ENCODE measurements at places on chromosomes 4 and X.

- no peak for DNase-seq
Observed at GRCh38 chr4:180827232-180828009, 1415.8 kb upstream of the TENM3 start.

- DNase-seq = peak; percentile 44
Observed at GRCh38 chrX:136909119-136909705, 28.7 kb upstream of the RBMX start.

GRCh38 chrX:129695937-129696336, 41.2 kb upstream of the APLN start:
- no peak for DNase-seq

DNA sequence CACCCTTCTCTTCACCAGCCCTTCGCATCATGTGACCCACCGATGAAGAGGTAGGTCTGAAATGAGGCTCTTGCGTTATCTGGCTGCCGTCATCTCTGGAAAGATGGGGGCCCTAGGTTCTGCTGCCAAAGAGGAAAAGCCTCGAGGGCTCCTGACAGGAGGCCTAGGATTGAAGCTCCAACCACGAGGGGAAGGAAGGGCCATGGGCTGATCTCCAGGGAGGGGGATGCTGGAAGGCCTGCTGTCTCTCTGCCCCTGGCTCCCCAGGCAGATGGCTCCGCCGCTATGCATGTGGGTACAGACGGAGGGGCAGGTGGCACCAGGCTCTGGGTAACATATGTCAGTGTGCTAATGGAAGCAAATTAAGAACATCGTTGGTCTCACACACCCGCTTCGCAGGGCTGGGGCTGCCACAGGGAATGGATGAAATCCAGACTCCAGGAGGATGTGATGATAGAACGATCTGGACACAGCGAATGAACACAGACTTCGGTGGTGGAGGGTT, 44.9 kb downstream of the AFAP1 start:
- DNase-seq = no peak

- no peak for DNase-seq
Observed at GRCh38 chrX:103518571-103518970, 718 bp downstream of the RAB40A start.

GRCh38 chrX:50893047-50893446, 17.5 kb upstream of the BMP15 start:
- no peak for DNase-seq

- DNase-seq = no peak
Observed at GRCh38 chr4:186249785-186250754, 15.9 kb upstream of the F11 start.

GRCh38 chrX:76971393-76972376, 475.5 kb upstream of the FGF16 start:
- no peak for DNase-seq

DNA sequence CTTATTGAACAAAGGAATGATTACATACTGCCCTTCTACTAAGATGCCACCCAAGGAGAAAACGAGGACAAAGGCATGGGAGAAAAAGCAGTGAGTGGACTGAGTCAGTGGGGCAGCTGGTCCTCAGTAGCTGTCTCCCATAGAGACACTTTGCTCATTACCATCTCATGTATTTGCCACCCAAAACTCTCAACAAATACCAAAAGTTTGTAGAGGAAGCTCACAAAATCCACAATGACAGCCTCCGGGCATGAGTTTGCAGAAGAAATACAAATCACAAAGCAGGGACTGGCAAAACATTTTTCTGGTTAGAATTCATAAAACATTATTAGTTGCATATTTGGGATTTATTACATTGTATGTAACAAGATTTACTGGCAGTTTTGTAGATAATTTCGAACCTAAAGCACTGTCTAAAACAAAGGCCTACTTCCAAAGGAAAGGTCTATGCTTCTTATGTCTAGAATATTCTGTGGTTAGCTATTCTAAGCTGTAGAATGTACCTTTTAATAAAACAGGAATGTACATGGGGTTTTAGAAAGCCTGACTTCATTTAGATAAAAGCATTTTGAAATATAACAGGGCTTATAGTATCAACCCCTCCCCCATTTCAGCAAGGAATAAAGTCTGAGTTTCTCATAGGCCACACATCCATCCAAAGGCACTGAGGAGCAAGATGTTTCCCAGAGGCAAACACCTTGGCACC, 17.7 kb downstream of the PCDH18 start:
- no peak for DNase-seq

GRCh38 chrX:71815121-71815905, 52.2 kb downstream of the CXorf49B start:
- DNase-seq = no peak

DNA sequence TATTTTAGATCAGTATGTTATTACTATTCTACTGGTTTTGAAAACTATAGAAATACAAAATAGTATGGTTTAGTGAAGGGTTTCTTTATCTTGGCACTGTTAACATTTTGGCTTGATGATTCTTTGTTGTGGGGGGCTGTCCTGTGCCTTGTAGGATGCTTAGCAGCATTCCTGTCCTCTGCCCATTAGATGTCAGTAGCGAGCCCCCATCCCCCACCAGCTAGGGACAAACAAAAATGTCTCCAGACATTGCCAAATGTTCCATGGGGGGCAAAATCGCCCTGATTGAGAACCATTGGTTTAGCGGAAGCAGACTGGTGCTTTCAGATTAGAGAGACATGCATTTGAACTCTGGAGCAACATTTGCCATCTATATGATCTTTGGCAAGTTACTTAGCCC, 23.3 kb downstream of the SPARCL1 start:
- DNase-seq = no peak

DNA sequence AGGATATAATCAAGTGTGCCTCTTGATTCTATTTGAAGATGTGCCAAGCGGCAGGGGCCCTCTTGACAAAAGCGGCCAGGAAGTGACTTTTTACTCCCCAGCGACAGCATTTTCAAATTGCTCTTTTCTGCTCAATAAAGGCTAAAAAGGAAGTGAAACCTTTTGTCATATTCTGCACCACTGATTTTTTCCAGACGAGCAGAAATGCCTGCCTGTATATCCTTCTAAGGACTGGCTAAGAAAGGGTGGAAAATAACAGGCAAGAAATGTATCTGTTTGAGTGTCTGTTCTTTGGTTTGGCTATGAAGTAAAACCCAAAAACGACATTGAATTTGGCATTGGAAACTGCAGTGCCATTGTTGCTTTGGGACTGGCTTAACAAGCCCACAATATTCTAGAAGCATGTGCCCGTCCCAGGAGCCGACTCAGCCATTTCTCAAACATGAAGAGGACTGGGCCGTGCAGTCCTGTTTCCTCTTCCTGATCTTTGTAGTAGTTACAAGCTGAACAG, 25.4 kb downstream of the TMSB4X start:
- DNase-seq = no peak

- no peak for DNase-seq
Observed at GRCh38 chr4:16489226-16489625, 263.0 kb upstream of the TAPT1 start.

- DNase-seq = no peak
Observed at GRCh38 chrX:31497086-31497485, 425.2 kb upstream of the FTHL17 start.

DNA sequence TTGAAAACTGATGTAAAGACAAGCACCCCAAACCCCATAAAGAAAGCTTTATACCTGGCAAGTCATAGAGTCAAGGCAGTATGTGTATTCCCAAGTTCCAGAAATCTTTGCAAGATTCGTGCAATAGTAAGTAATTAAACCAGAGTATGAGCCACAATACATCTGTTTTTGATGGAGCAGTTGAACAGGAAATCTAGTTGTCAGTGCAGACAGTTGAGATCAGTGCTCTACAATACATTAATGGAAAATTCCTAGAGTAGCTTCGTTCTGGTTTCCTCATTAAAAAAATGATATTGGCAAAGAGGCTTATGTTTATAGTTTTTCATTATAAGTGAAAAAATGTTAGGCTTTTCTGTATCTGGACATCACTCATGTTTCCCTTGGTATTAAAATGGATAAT, 575.3 kb downstream of the TRIML1 start:
- no peak for DNase-seq

GRCh38 chrX:6004529-6004928, 224.1 kb downstream of the NLGN4X start:
- DNase-seq = no peak

- no peak for DNase-seq
Observed at GRCh38 chrX:69361311-69361845, 142.7 kb upstream of the NALF2 start.

DNA sequence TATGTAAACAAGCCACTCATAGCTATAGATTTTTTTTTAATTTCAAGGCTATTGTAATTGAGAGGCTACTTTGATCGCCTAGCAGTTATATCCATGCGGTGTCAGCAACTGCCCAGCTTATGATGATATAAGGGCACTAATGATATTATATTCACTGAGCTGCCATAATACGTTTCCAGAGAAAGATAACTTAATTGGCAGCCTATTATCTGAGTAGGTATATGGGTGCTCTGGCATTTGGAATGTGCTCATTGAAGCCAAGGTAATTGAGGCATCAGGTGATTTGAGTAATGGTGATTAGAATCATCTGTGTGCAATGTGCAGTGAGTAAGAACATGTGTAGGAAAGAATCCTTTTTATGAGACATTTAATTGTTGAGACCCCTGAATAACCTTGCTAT, 490.0 kb downstream of the CENPC start:
- no peak for DNase-seq

DNA sequence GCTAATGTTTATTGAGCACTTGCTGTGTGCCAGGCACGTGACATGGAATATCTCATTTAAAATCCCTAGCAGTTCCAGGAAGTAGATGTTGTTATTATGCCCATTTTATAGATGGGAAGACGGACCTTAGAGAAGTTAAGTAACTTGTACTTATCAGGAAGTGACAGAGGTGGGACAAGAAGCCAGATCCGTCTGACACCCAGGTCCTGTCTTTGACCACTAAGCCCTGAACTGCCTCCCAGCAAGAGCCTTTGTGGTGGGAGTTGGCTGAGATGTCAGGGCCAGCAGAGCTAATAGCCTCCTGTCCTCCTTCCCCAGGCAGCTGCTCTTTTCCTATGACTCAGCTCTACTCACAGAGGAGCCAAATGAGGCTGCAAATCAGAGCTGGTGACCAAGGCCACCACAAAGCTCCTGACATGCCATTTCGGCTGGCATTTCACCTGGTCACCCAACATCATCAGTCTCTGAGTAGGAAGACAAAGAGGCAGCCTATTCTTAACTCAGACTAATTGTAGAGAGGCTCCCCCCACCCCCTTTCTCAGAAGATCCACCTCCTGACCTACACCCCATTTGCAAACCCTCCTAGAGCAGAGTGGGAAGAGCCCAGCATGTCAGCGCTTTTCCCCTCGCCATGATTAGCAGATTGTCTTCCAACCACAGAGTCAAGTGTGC, 175.1 kb upstream of the KIT start:
- no peak for DNase-seq

GRCh38 chr4:41532882-41533281, 5.1 kb upstream of the LIMCH1 start:
- no peak for DNase-seq

DNA sequence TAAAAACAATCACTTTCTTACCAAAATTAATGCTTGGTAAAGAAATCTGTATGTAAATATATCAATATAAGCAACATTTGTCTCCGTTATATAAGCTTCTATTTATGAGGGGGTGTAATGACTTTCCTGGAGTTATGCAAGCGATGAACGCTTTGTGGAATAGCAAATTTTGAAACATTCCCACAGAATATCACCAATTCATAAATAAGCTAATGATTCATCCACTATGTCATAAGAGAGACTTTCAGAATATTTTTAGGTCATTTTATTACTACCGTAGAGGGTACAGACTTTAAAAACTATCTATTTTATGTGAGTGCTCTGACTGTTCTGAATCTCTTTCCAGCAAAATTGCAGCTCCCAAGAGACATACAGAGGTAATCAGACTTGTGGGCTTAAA, 179.5 kb upstream of the FTHL17 start:
- no peak for DNase-seq

DNA sequence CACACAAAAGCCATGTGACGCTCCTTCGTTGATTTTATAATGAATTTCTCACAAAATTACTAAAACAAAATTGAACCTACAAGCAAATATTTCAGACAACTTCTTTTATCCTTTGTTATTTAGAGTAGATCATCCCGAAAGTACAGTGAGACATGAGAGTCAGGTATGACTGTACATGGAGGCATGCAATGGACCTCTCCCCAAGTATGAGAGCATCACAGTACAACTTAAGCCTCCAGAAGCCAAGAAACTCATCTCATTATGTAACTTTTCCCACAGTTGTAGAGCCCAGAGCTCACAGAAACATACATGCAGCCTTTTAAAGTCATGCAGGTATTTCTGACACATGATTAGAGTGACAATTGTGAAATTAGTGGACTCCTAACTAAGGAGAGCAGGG, 167.7 kb downstream of the PAPSS1 start:
- no peak for DNase-seq

- no peak for DNase-seq
Observed at GRCh38 chrX:23742174-23742696, 841 bp downstream of the ACOT9 start.

DNA sequence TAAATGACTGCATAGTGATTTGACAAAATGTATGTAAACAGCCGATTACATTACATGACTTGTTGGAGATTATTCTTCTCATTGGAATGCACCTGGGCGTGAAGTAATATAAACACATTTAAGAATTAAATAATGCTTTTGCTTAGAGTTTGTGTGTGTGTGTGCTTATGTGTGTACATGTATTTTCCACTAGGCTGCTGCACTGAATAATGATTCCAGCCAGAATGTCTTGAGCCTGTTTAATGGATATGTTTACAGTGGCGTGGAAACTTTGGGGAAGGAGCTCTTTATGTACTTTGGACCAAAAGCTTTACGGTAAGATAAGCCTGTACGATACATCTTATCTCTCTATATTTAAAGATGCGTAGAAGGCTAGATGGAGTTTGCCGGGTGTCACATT, 12.6 kb downstream of the NEIL3 start:
- no peak for DNase-seq

GRCh38 chr4:14726441-14726840, 275.8 kb upstream of the CPEB2 start:
- DNase-seq = no peak

DNA sequence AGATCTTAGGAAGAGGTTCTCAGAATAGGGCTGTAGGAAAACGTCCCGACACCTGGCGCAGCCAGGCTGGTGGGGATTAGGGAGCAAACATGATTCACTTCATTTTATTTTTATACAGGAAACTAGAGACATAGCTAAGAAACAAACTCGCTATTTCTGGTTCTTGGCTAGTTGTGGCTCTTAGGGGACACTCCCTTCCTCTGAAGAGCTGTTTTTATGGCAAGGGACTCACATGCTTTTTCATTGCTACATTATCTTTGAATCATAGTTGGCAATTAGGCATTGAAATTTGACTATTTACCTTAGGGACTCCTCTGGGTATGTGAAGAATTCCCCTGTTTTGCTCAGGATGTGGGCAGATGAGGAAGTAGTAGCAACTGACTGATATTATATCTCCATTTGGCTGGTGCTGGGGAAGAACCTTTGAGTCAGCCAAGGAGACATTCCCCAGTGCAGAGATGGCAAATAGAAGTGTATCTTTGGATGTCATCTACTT, 174.5 kb downstream of the SMIM20 start:
- no peak for DNase-seq

- no peak for DNase-seq
Observed at GRCh38 chr4:89216422-89216821, 91.2 kb downstream of the GPRIN3 start.

- DNase-seq = no peak
Observed at GRCh38 chr4:166846939-166847338, 387.4 kb downstream of the SPOCK3 start.

- DNase-seq = no peak
Observed at GRCh38 chr4:182937268-182938204, 20.4 kb upstream of the DCTD start.
